Occipital lobe (tissue), 3 donors: ENCODE measurements at places on chromosomes 4 and X. TPM values are rescaled to one million over a fixed set of nuclear protein-coding genes. Genes with fewer than 3 reads are reported as not detected.

Gene SLC26A1
- 4.2 TPM for total RNA-seq

Gene HAND2
- total RNA-seq = not detected

Gene H2BW2
- not detected for total RNA-seq

Gene GRSF1
- 73.5 TPM for total RNA-seq

Gene DBET
- total RNA-seq = not detected

Gene F11
- not detected for total RNA-seq

Gene HELT
- total RNA-seq = not detected

Gene BANK1
- 0.16 TPM for total RNA-seq

Gene TMSB15C
- 43.8 TPM for total RNA-seq

Gene CPZ
- 3.9 TPM for total RNA-seq

Gene HERC5
- 2.5 TPM for total RNA-seq

Gene TBX22
- total RNA-seq = not detected

Gene FGFR3
- 14.7 TPM for total RNA-seq

Gene XPNPEP2
- 0.31 TPM for total RNA-seq

Gene UGT2B10
- not detected for total RNA-seq

Gene ADGRG4
- total RNA-seq = not detected

Gene CXXC4
- total RNA-seq = 128 TPM

Gene MAGEE2
- 4.4 TPM for total RNA-seq

Gene BEX5
- 47.3 TPM for total RNA-seq

Gene FRAS1
- 7.0 TPM for total RNA-seq

Gene RAB39B
- 28.2 TPM for total RNA-seq

Gene SMIM10L2A
- total RNA-seq = 10.0 TPM

Gene SLC10A4
- total RNA-seq = 3.9 TPM

Gene F8A3
- 1.6 TPM for total RNA-seq

Gene GIMD1
- not detected for total RNA-seq

Gene PDZD11
- 26.5 TPM for total RNA-seq

Gene FABP2
- not detected for total RNA-seq

Gene MTNR1A
- 0.94 TPM for total RNA-seq

Gene FSTL5
- total RNA-seq = 60.8 TPM

Gene STPG2
- 15.6 TPM for total RNA-seq

Gene GALNTL6
- total RNA-seq = 10.0 TPM

Gene GRID2
- 21.8 TPM for total RNA-seq

Gene CENPVL1
- 1.7 TPM for total RNA-seq

Gene BRS3
- not detected for total RNA-seq

Gene MAGEA12
- not detected for total RNA-seq

Gene TMEM255A
- 1.4 TPM for total RNA-seq

Gene TCEAL2
- 18.7 TPM for total RNA-seq

Gene NPY5R
- total RNA-seq = 30.1 TPM

Gene TRPC3
- total RNA-seq = 9.7 TPM

Gene PNMA6F
- 0.16 TPM for total RNA-seq

Gene TCEANC
- 14.7 TPM for total RNA-seq

Gene TRPC5OS
- total RNA-seq = under 0.01 TPM

Gene PAGE4
- not detected for total RNA-seq

Gene NAA10
- 17.6 TPM for total RNA-seq

Gene MAP7D2
- 7.6 TPM for total RNA-seq
